ENCODE measurements at places on chromosomes 7 and 10. TPM values are rescaled to one million over a fixed set of nuclear protein-coding genes. Genes with fewer than 3 reads are reported as not detected.
A peak's percentile ranks its signal among the peaks of the same experiment; 100 is the strongest.

The WDFY4 gene
- 2.1 TPM for polyA plus RNA-seq

The PPP1R3C gene
- polyA plus RNA-seq: 37.3 TPM

The ZKSCAN5 gene
- 16.8 TPM for polyA plus RNA-seq

The FAM13C gene
- polyA plus RNA-seq: 7.1 TPM

The NPY4R gene
- not detected for polyA plus RNA-seq

The CCDC3 gene
- polyA plus RNA-seq: 14.2 TPM

The TWNK gene
- 16.3 TPM for polyA plus RNA-seq

DNA sequence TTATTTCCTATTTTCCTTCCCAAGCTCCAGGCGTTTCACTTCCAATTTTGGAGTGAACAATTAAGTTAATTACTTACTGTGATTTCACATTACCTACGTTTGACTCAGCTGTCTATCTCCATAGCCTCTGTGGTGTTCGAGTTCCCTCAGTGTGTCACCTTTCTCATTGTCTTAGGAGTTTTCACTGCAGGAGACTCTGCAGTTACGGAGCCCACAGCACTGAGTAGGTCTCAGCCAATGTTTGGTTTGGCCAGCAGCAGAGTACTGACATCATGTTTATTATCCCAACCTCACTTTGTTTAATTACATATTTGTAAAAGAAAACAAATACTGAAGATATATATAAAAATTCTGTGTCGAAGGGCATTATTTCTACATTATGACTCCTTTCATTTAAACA is 1123.9 kb downstream of the CNTNAP2 start:
- DNase-seq: no peak

DNA sequence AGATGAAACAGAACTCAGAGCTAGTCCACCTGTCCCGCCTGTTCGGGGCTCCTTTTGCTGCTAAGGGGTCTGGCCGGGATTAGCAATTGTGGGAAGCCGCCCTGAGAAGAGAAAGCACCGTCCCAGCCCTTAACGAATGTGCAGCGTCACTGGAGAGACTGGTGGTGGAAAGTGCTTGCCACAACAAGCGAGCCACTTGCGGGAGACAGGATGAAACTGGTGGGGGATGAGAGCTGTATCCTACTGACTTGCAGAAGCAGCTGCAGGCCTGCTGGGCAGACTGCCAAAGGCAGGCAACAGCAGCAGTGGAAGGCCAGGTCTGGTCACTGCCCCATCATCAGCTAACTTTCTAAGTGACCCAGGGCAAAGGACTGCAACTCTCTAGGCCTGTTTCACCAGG is 95.4 kb downstream of the FAM53B start:
- no peak for DNase-seq

DNA sequence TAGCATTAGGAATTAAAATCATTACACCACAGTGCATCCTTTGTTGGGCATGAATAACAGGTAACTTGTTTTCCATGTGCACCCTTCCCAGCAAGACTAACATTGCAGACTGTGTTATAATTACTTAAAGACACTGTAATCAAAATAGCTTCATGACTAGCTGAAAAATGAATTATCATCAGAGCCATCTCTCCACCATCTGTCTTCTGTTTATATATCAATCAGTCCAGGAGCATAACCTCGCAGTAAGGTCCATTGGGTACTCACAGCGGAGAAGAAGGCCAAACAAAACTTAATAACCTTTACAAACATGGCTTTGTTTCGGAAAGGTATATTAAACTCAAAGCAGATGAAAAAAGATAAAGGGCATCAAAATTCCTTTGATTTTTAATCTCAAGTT is 90.6 kb downstream of the ODAD2 start:
- DNase-seq: no peak

- DNase-seq: no peak
These were observed 141.9 kb downstream of the RSU1 start for GRCh38 chr10:16675334-16675733.

GRCh38 chr7:33432821-33433220 is 303.5 kb downstream of the BBS9 start:
- no peak for DNase-seq

DNA sequence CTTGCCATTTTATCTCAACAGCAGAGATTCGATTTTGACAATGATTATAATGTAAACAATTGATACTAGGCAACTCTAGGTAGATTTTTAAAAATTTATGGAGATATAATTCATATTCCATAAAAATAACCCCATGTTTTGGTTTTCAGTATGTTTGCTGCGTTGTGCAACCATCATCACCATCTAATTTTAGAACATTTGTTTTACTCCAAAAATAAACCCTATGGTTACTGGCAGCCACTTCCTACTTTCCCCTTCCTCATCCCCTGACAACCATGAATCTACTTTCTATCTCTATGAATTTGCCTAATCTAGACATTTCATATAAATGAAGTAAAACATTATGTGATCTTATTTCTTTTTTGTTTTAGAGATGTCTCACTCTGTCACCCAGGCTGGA is 401.9 kb downstream of the THSD7A start:
- no peak for DNase-seq

DNA sequence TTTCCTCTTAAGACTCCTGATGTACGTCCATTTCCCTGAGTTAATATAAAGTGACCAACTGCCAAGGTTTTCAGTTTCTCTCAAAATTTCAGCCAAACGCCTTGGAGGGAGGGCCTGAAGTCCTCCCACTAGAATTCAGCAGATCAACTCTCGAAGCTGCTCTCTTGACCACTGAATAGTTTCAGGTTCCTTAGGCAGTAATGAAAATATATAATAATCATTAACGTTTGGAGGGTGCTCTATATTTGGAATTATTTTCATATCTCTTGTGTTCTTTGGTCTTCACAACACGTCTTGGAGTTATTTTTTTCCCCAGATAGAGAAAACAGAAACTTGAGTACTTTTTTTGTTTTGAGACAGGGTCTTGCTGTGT is 123.6 kb upstream of the SFMBT2 start:
- DNase-seq: no peak

- no peak for DNase-seq
These were observed 528.6 kb downstream of the GATA3 start for GRCh38 chr10:8583096-8583495.

GRCh38 chr7:1557006-1557405 is 1.0 kb upstream of the TMEM184A start:
- DNase-seq: no peak

GRCh38 chr10:82887488-82887887 is 1012.5 kb downstream of the NRG3 start:
- DNase-seq: no peak

GRCh38 chr7:104231054-104232046 is 23.5 kb upstream of the ORC5 start:
- DNase-seq: peak; percentile 27

DNA sequence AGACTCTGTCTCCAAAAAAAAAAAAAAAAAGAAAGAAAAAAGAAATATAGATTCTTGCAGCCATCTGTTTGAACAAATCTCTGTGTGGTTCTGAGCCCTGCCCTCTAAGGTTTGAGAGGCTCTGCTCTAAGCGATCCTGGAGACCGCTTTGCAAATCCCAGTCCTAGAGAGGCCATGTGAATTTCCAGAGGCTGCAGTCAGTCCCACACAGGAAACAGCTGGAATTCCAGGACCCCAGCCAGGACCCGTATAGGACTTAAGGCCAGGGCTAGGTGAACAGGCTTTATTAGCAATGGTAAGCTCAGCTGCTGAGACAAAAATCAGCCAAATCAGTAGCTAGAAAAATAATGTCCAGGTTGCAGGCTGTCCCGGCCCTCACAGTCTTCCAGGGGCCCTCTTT is 154.8 kb downstream of the RPS24 start:
- no peak for DNase-seq

- no peak for DNase-seq
These were observed 107.5 kb downstream of the ELMO1 start for GRCh38 chr7:37341033-37341630.

DNA sequence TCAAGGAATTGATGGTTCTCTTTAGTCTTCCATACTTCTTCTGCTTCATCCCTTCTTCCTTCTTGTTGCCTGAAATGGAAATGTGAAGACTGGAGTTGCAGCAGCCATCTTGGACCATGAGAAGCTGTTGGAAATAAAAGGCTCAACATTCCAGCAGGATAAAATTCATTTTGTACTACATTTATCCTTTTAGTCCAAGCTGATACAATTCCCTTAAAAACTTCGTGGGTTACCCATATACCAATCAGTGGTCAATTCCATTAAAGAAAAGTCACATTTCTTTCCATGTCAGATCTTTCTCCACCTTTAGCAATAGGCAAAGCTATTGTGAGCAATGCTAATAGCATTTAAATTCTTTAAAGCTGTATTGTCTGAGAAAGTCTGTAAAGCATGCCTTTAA is 141.3 kb upstream of the LYZL2 start:
- no peak for DNase-seq

- no peak for DNase-seq
These were observed 165.8 kb upstream of the KLF14 start for GRCh38 chr7:130899638-130900401.

- DNase-seq: no peak
These were observed 1028.7 kb downstream of the XPNPEP1 start for GRCh38 chr10:108894402-108895301.

- DNase-seq: no peak
These were observed 183.0 kb downstream of the ARID5B start for GRCh38 chr10:62084451-62084850.

DNA sequence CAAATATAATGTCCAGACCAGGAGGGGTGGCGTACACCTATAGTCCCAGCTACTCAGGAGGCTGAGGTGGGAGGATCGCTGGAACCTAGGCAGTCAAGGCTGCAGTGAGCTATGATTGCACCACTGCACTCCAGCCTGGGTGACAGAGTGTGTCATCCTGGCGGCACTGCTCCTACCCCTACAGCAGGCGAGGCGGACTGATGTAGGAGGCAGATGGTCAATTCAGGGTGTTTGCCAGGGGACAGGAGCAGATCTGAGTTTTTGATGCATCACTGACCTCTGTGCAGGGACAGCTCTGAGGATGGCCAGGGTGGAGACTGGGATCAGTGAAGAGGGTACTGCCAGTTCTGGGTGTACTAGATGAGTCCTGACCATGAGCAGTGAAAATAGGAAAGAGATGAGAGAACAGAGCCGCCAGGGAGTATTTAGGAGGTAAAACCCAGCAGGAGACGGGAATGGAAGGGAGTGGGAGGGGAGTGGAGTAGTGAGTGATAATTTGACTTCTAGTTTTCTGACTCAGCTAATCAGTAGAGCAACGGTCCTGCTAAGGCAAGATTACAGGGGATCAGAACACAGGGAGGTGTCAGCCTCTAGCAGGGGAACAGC is 75.3 kb downstream of the HIP1 start:
- no peak for DNase-seq

GRCh38 chr7:44604941-44605340 is 1.5 kb upstream of the OGDH start:
- DNase-seq: no peak

- DNase-seq: no peak
These were observed 119.8 kb downstream of the SLIT1 start for GRCh38 chr10:97065686-97066660.

DNA sequence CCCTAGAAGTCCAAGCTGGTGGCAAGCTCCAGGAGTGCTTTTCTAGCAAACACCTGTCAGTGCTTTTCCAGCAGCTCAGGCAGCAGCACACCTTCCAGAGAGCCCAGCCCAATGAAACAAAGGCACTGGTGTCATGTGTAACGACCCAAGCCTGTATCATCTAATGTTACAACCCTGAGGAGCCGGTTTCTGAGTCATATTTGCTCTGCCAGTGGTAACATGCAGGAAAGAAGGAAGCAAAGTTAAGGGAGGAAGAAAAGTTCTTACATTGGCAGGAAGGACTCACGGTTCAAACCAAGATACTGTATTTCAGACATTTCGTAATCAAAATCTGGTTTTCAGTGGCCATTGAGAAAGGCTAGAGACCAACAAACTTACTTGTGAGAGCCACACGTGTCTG is at the start of gene ANKRD22:
Gene ANKRD22, minus strand, starts transcription at position 139 of the 400 bp plus-strand sequence. CDS start 237 bp downstream, outside the sequence.
- no peak for DNase-seq

GRCh38 chr10:81116990-81117389 is 579.3 kb downstream of the SH2D4B start:
- no peak for DNase-seq

DNA sequence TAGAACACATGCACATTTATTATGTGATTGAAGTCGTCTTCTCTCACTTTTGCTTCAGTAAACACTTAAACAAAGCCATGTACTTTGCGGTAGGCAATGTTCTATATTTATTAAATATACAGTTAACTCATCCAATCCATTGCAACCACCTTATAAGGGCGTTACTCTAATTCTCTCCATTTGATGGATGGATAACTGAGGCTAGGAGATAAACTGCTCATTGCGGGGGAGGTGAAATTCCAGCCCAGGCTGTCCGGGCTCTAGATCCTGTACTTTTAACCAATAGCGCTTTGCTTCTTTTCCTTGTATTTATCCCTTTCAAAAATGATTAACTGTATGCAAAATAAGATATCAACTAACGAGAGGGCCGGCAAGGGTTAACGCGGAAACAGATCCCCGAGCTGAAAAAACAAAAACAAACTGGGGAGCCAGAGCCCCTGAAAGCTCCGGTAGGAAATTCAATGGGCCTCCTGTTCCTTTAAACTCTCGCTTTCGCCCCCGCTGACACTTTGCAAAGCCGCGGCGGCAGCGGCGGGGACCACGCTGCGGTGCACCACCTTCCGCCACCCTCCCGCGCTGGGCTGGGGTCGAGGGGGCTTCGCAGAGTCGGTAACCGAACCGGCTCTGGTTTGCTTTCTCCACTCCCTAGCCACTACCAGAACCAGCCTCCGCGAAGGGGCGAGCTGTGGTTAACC is 1.0 kb upstream of the PLXDC2 start:
- DNase-seq: peak; percentile 57

DNA sequence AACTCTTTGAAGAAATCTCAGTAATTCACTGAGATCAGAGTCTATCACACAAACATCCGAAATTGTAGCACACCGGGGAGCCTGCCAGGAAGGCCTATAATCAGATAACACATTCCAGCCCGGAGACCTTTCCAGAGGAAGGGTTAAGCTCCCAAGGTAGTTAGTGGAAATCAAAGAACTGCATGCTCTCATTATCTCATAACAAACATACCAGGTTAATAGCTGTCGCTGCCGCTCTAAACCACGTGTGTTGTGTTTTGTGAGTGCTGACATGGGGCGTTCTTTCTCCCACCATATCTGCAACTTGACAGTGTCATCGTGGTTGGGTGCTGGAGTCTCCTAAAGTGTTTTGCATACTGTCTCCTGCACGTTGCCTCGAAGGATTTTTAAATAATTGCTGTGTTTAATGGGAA is 120.7 kb upstream of the CARD11 start:
- no peak for DNase-seq
